ENCODE measurements at places on chromosomes 2 and 18.
A peak's percentile ranks its signal among the peaks of the same experiment; 100 is the strongest.

DNA sequence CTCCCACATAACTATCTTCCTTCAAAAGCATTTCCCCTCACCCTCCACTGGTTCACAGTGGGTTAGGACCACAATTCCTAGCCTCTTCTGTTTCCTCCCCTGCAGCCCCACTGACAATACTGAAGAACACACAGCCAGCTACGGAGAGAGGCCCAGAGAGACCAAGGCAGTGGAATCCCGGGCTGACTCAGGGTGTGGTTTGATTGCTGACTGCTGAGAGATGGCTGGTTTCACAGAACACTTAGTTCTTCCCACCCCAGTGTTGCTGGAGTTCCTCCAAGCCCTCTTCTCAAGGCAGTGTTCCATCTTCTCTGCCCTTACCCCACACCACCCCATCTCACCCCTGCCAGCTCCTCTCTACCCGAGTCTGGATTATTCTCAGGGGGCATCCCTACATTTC is 43.3 kb upstream of the ZFP36L2 start:
- DNase-seq = no peak

DNA sequence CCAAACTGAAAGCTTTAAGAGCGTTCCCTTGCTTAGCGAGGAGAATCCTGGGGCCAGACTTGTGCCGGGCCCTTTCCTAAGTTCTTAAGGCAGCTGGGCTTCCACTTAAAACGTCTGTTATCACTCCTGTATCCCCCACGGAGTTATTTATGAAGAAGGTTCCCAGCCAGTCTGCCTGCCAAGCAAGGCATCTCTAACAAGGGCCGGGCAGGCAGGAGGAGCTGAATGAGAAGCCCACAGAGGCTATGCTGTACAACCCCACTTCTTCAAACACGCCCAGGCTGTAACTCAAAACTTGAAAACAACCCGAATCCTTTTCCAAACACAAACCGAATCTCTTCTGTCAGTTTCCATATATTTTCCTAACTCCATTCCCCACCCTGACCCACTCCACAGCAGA is 39.0 kb upstream of the ZFP36L2 start:
- no peak for DNase-seq

GRCh38 chr2:239876271-239876947 is 148.7 kb downstream of the NDUFA10 start:
- DNase-seq = no peak

- DNase-seq = peak; percentile 23
Measured at GRCh38 chr2:45778720-45779171, 127.3 kb downstream of the PRKCE start.

DNA sequence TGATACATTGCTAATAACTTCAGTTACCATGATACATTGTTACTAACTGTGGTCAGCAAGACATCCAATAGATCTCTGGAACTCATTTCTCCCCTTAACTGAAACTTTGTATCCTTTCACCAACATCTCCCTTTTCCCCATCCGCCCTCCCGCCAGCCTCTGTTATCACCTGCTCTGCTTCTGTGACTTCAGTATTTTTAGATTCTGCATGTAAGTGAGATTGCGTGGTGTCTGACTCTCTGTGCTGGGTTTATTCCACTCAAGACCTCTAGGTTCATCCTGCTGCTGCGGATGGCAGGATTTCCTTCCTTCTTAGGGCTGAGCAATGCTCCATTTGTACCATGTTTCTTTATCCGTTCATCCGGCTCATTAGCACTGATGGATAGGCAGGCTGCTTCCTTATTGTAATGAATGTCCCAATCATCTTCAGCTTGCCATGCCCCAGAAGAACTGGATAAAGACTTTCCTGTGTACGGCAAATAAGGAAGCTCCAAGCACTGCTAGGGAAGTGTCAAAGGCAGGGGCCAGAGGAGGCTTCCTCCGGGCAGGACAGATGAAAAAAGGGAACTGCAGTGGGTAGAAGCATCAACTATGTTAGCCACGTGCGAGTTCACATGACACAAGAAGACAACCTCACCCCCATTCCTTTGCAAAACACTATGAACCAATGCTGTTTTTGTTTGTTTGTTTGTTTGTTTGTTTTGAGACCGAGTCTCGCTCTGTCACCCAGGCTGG is 113.4 kb downstream of the EIPR1 start:
- no peak for DNase-seq

All from stimulated activated CD8-positive, alpha-beta memory T cell treated with anti-CD3 and anti-CD28 coated beads, Interleukin-4, amount 100 ng/mL, for 4 hours (primary cell).